Caki2 (cell line): ENCODE measurements at places on chromosomes 4 and X. TPM values are rescaled to one million over a fixed set of nuclear protein-coding genes. Genes with fewer than 3 reads are reported as not detected.
A peak's percentile ranks its signal among the peaks of the same experiment; 100 is the strongest.

DNA sequence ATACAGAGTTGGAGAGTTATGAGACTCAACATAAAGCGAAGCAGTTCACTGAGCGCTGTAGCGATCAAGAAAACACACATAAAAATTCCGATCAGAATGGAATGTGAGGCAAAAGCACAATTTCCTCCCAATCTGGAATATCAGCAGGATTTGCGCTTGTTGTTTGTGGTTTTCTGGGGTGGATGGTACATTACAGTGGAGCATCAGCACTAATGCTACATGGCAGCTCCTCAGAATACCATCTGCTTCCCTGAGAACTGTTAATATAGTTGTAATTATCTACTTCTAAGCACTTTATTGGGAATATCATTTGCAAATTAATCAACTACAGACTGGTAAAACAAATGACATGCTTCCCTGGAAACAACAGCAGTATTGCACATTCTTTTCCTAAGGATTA, 324.1 kb upstream of the PPARGC1A start:
- no peak for DNase-seq

The BANK1 gene
- total RNA-seq, result 0.90 and 1.1 TPM in 2 replicates

GRCh38 chrX:25650216-25650820, 487.8 kb upstream of the MAGEB18 start:
- DNase-seq, result no peak

DNA sequence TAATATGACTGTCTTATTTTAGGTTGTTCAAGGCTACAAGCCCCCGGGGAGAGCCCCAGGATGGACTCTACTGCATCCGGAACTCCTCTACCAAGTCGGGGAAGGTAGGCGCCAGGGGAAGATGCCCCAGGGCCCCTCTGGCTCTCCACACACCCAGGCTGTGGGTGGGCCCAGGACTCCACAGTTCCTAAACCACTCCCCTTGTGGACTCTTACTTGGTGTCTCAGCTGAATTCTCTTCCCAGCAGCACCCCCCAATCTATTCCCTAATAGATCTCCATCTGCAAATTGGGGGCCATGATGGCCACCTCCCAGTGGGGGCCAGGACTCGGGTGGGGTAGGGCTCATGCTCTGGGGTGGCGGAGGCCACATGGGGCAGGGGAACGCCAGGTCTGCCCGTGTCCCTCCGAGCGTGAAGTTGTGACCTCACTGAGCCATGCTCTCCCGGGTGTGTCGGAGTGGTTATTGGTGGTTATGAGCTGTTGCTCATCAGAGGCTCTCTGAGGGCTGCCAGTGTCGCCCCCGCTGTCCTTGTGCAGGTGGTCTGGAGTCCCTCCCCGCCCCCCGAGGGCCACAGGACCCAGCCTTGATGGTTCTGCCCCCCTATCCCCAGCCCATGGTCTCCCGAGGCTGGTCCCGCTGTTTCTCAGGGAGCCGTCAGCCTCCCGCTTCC, 11.2 kb upstream of the ADD1 start:
- DNase-seq, result no peak

The RAB39B gene
- 0.68 TPM in 1 of 2 replicates, not detected in the other for total RNA-seq

The F8 gene
- 5.2 and 7.1 TPM in 2 replicates for total RNA-seq

- DNase-seq, result no peak
These were observed 21.8 kb upstream of the GBA3 start for GRCh38 chr4:22670956-22671355.

The NSG1 gene
- 3.0 and 3.8 TPM in 2 replicates for total RNA-seq

The CYBB gene
- 0.03 TPM in 1 of 2 replicates, not detected in the other for total RNA-seq

- no peak for DNase-seq
These were observed 16.8 kb upstream of the C4orf51 start for GRCh38 chr4:145663194-145663593.

The CXCL3 gene
- not detected in 2 replicates for total RNA-seq

- DNase-seq, result no peak
These were observed 187.0 kb upstream of the S100G start for GRCh38 chrX:16462912-16463311.

The SUPT20HL2 gene
- not detected in 2 replicates for total RNA-seq

- no peak for DNase-seq
These were observed 9.0 kb upstream of the CHIC2 start for GRCh38 chr4:54073271-54073880.

DNA sequence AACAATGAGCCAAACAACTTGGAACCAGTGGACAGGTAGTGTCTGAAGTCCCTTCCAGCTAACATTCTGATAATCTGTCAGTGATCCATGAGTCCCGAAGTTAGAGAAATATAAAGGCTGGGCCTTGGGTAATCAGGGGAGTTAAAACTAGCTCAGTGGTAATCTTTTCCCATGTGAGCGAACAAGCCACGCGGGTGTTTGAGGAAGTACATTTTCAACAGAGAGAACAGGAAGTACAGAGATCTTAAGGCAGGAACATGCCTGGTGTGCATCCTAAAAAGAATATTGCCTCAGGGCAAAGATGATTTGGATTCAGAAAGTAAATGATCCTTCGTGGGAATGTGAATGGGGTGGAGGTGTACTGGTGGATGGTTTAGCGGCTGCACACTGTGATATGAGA, 42.9 kb downstream of the FNIP2 start:
- DNase-seq, result peak; percentile 57

The C1QTNF7 gene
- total RNA-seq, result not detected in 2 replicates

The FRMPD4 gene
- total RNA-seq, result under 0.01 TPM in 1 of 2 replicates, not detected in the other

The RAB9B gene
- 2.7 TPM in 1 of 2 replicates, not detected in the other for total RNA-seq

DNA sequence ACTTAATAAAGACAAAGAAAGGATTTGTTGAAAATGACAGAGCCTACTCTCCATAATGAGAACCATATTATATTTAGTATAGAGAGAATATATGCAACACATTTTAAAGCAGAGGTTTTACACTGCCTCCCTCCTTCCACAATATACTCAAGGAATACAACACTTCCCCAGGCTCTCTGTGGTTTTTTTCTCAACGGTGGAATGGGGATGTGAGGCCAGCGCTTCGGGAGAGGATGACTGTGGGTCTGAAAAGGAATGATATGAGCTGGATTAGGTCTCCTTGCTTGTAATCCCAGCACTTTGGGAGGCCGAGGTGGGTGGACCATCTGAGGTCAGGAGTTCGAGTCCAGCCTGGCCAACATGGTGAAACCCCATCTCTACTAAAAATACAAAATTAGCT, 348.7 kb upstream of the KLF3 start:
- no peak for DNase-seq

The ARHGAP24 gene
- 0.67 and 1.2 TPM in 2 replicates for total RNA-seq

The RPA4 gene
- total RNA-seq, result not detected in 2 replicates

The YY2 gene
- 0.20 TPM in 1 of 2 replicates, not detected in the other for total RNA-seq

DNA sequence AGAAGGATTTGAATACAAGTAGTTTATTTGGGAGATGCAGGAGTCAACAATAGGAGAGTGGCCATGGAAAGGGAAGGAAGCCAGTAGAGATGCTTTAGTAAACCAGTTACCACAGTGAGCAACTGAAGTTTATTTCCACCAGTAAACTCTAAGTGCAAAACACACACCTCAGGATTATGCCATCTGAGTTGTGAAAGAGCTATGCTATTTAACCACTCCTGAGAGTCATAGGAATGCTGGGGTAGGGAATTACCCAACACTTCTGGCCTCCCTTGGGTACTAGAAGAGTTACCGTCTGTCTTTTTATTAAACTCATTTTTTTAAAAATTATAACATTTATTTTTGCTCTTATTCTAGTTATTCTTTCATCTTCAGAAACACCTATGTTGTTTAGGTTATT, 834.6 kb upstream of the AMOT start:
- DNase-seq, result no peak

The SSX1 gene
- total RNA-seq, result 0.51 and 1.2 TPM in 2 replicates

- DNase-seq, result no peak
These were observed 385 bp downstream of the LYAR start for GRCh38 chr4:4289597-4289940.

DNA sequence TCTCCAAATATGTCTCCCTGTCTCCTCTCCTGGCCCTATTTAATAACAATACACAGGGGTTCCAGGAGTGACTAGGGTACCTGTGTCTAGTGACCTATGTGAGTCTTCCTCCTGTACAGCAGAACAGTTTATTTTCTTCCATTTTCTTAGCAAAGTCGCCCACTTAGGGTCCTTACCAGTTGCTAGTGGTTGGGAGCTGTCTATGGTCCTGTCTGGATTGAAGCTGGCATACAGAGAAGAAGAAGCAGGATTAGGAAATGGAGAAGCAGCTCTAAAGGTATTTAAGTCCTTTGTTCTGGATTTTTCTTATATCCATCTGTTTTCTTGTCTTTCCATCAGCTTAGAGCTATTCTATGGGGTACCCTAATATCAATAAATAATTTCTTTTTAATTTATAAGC, 587.1 kb upstream of the CPEB2 start:
- peak; percentile 1 for DNase-seq

The VCX3A gene
- not detected in 2 replicates for total RNA-seq

The DCX gene
- not detected in 2 replicates for total RNA-seq

The CYP2U1 gene
- total RNA-seq, result 3.2 and 6.5 TPM in 2 replicates

The SHOX gene
- not detected in 2 replicates for total RNA-seq

DNA sequence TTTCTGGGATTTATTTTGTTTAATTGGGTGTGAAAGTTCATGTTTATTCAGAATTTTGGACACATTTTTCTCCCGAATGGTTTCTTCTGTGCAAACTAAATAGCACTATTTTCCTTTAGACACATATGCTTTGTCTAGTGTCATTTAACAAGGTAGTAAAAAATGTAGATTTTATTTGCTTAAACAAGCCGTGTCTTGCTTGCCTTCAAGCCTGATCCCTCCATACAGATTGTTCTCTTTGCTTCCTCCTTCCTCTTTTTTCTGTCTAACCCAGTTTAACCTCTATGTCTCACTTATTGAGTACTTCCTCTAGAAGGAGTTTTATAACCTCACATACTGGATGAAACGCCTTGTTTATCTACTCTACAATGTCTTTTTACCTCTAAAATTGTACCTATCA, 211.8 kb downstream of the NPFFR2 start:
- DNase-seq, result no peak

- DNase-seq, result peak; percentile 21
These were observed 907.6 kb downstream of the FSTL5 start for GRCh38 chr4:161256172-161256571.

DNA sequence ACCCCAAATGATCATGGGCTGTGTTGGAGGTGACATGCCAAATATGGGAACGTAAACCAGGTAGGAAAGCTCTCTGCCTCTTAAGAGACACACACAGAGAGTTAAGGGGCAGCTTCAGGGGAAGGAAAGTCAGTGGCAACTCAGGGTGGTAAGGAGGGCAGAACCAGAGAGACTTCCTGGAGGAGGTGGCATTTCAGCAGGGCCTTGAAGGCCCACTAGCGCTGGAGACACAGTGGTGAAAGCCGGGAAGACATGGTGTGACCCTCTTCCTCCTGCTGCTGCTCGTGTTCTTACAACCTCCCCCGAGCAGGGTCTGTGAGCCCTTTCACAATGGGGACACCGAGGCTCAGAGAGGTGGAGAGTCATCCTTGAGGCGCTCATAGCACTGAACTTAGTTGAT, 68.2 kb downstream of the SORCS2 start:
- DNase-seq, result no peak

- DNase-seq, result no peak
These were observed 247 bp upstream of the PPA2 start for GRCh38 chr4:105474099-105474518.

GRCh38 chr4:78220283-78220682, 163.2 kb downstream of the FRAS1 start:
- no peak for DNase-seq

The SSX4B gene
- not detected in 2 replicates for total RNA-seq

The GLRB gene
- total RNA-seq, result not detected in 2 replicates

DNA sequence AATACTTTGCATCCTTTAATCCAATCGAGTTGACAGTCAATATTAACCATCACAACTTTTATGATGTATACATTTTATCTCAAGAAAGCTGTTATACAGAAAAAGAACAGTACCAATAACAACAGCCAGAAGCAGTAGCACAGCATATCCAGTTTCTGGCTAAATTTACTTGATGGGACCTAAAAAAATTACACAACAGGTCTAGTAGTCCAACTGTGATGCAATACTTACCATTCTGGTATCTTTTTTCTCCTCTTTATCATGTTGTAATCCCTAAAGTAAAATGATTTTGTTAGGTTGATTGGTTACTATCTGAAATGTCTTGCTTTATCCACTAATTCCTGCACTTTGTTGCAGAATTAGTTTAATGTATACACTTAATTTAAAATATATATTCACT, 1150.6 kb downstream of the FAT4 start:
- no peak for DNase-seq
